CD4-positive, alpha-beta T cell treated with Interferon gamma for 1 hour (primary cell): ENCODE measurements at places on chromosomes 4 and X.

- no peak for DNase-seq
These were observed 1238.9 kb downstream of the ADGRL3 start for GRCh38 chr4:62439051-62439450.

DNA sequence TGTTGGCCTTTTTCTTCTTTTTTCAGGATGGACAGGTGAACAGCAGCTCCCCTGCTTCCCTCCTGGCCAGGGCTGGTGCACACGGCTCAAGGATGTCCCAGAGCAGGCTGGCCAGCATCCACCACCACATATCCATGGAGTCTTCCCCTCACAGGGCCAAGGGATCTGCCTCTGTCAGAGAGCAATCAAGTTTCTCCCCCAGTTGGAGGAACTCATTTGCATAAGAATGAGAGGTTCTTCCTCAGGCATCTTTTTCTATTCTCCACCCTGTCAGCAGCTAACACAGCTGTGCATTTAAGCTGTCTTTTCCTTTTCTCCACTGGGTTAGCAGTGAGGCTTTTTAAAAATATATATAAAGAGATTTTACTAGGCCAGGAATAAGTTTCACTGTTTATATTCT is 143.8 kb downstream of the ANAPC10 start:
- no peak for DNase-seq

GRCh38 chrX:95764972-95765451 is 919.6 kb upstream of the DIAPH2 start:
- no peak for DNase-seq

DNA sequence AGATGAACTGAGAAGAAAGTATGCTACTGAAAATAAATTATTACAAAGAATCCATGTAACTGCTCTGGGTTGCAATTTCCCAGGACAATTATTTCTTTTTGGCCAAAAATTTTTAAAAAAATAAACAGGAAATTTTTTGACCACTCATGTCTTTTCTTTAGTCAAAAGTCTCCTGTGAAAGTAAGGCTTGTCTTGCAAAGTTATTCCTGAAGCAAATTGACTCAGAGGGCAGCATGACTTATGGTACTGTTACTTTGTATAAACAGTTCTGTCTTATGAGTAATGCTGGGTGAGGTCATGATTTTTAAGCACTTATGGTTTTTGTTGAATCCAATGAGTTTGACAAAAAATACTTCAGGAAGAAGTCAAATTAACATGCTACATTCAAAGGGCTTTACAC is 292.8 kb upstream of the ARSJ start:
- DNase-seq = no peak

- no peak for DNase-seq
These were observed 34.9 kb downstream of the FHDC1 start for GRCh38 chr4:152971053-152971452.

GRCh38 chr4:110361921-110362320 is 114.0 kb upstream of the ENPEP start:
- no peak for DNase-seq

- DNase-seq = no peak
These were observed 694 bp downstream of the OCRL start for GRCh38 chrX:129540722-129541184.

GRCh38 chr4:2246384-2247127 is 4.6 kb upstream of the HAUS3 start:
- no peak for DNase-seq

DNA sequence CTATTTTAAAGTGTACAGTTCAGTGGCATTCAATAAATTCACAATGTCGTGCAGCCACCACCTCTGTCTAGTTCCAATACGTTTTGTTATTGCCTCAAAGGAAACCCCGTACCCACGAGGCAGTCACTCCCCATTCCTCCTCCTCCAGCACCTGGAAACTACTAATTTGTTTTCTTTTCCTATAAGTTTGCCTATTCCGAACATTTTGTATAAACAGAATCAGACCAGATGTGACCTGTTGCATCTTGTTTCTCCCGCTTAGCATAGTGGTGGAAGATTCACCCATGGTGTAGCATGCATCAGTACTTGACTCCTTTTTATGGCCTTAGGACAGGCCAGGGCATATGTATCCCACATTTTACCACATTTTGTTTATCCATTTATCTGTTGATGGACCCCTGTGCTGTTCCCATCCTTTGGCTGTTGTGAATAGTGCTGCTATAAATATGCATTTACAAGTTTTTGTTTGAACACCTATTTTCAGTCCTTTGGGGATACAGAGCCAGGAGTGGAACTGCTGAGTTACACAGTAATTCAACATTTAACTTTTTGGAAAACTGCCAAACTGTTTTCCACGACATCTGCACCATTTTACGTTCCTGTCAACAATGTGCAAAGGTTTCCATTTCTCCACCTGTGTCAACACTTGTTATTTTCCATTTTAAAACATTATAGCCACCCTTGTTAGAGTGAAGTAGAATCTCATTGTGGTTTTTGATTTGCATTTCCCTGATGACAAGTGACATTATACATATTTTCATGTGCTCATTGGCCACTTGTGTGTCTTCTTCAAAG is 57.8 kb upstream of the STX18 start:
- DNase-seq = no peak

- DNase-seq = no peak
These were observed 138.2 kb downstream of the EMCN start for GRCh38 chr4:100379583-100380105.

GRCh38 chr4:53478671-53479456 is 101.4 kb downstream of the FIP1L1 start:
- no peak for DNase-seq
